ENCODE measurements at places on chromosomes 13 and 19.

GRCh38 chr19:34217952-34218817 lies 36.2 kb upstream of the GARRE1 start:
- DNase-seq: peak; percentile 30

DNA sequence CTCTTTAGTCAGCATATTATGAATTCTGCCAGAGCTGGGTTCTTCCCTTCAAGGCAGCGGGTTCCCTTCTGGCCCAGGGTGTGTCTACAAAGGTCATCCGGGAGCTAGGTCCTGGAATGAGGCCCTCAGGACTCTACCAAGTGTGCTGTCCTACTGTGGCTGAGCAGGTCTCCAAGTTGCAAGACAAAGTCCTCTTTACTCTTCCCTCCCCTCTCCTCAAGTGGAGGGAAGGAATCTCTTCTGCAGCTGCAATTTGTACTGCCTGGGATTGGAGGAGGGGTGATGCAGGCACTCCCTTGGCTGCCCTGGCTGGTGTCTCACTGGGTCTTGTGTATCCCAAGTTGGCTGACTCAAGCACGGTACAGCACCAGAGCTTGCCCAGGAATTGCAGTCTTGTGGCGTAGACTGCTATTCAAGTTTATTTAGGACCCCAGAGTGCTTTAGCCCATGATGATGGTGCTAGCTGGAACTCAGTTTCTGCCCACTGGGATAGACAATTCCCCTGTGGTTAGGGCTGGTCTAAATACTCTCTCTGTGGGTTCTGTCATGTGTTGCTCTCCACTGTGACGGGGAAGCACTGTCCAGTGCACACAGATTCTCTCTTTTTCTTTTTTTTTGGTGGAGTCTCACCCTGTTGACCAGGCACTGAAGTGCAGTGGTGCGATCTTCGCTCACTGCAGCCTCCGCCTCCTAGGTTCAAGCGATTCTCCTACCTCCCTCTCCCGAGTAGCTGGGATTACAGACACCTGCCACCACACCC lies 28.5 kb downstream of the RFC3 start:
- DNase-seq: no peak

- DNase-seq: no peak
Measured at GRCh38 chr19:11033763-11034162, 55.5 kb upstream of the LDLR start.

DNA sequence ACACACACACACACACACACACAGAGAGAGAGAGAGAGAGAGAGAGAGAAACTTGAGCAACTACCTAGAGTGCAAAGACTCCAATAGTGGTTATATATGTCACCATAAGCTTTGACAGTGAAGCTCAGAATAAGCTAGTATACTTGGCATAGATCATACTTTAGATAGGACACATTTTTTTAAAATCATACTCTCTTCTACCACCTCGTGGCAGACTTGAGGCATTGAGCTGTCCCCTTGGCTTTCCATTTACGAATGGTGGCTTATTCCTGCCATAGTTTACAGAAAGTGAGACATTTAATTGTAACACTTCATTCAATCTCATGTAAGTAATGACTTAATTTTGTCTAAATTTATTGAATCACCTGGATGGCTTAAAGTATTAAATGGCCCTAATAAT lies 108.2 kb downstream of the EDNRB start:
- no peak for DNase-seq

- no peak for DNase-seq
Measured at GRCh38 chr13:97753942-97754670, 199.4 kb upstream of the IPO5 start.

DNA sequence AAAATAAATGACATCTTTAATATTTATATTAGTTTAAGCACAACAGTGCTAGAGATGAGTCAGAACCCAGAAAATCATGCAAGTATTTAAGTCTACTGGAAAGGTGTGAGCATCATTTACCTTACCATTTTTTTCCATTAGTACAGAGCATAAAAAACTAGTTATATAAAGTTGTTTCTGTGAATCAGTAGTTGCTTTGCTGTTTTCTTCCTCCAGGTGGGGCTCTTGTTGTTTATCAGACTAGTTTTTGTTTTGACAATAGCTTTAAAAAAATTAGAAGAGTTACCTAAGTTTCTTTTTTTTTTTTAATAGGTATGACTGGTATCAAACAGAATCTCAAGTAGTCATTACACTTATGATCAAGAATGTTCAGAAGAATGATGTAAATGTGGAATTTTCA lies 12.7 kb downstream of the SUGT1 start:
- DNase-seq: no peak

DNA sequence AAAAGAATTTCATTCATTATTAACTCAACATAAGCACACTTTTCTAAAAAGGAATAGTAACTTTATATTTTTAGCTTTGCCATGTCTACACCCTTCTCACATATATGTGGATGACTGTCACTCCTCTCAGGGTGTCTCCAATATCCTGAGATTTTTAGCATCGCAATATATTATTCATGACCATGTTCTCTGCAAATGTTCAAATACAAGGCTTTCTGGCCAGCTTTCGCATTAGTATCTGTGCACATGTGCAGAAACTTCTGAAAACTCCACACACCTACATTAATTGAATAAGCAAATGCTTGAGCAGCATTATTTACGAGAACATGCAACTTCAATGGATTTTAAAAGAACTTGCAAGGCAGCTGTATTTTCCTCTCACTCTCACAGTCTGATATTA lies 334.8 kb downstream of the PCDH9 start:
- DNase-seq: no peak

- no peak for DNase-seq
Measured at GRCh38 chr19:55257461-55258420, 1.1 kb downstream of the PPP6R1 start.

DNA sequence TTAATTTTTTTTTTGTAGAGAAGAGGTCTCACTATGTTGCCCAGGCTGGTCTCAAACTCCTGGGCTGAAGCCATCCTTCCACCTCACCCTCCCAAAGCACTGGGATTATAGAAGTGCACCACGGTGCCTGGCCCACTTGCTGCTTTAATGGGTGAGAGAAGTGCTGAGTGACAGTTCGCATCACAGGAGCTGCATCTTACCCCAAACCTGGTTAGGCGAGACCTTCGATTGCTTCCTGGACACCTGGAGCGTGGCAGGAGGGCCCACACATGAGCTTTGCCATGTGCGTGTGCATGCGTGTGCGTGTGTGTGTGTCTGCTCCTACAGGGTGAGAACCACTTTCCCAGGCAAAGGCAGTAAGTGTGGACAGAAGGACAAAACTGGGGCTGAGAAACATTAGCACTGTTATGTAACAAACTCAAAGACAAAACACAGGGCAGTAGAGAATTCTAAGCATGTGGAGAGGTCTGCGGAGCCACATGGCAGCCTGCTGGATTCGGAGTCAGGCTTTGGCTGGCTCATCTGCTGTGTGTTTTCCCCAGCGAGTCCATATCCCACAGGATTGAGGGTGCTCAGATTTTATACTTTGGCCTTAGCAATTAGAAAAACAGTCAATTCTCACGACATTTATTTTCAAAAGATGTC lies 11.7 kb upstream of the MTIF3 start:
- DNase-seq: no peak

GRCh38 chr13:102197193-102197592 lies 204.7 kb downstream of the FGF14 start:
- no peak for DNase-seq

GRCh38 chr13:87878706-87879105 lies 207.5 kb downstream of the SLITRK5 start:
- no peak for DNase-seq

GRCh38 chr19:39265321-39265916 lies 2.8 kb upstream of the IFNL2 start:
- DNase-seq: no peak

DNA sequence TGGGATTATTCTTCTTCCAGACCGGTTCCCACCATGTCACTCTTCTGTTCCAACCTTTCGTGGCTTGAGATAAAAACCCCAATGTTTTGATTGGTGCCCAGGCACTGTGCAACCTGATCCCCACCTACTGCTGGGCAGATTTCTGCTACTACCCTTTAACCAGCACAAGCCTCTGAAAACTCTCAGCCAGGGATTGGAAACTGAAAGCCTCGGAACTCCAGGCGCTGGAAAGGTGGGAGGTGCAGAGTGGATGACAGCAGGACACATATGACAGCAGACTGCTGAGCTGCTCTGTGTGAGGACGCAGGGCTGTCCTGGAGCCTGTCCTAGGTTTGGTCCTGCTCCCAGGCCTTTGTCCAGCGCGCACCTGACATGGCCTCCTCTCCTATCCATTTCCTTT lies 68.5 kb upstream of the GTF3A start:
- no peak for DNase-seq

DNA sequence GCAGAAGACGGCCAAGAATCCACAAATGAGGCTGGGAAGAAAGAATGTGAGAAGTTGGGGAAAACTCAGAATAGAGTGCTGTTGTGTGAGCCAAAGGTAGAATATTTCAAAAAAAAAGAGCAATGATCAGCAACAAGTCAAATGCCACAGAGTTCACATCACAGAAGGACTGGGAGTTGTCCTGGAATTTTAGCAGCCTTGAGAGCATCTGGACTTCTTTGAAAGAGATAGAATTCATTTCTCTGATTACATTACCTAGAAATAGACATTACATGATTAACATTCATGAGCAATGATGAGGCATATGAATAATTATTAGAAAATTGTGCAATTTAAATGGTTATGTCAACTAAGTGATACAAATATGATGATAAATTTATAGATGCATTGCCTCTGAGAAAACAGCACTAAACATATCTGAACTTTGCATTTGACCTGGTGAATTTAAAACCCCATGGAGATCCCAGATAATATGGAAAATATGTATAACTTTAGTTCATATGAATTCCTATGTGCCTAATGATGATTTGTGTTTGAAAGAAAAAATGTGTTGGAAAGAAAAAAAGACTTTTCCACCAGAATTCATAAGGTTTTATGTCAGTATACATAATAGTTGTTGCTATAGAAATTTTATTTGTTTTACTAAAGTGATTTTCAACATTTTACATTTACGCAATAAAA lies 186.2 kb downstream of the POSTN start:
- DNase-seq: no peak

- DNase-seq: no peak
Measured at GRCh38 chr19:14505488-14506239, 9.7 kb upstream of the GIPC1 start.

- no peak for DNase-seq
Measured at GRCh38 chr13:79869326-79869725, 388.4 kb downstream of the NDFIP2 start.

GRCh38 chr19:799076-799881 lies 2.0 kb downstream of the PTBP1 start:
- no peak for DNase-seq

- DNase-seq: no peak
Measured at GRCh38 chr13:101916108-101916774, 463.8 kb downstream of the ITGBL1 start.

GRCh38 chr13:62119739-62120700 lies 704.4 kb upstream of the PCDH20 start:
- DNase-seq: no peak

DNA sequence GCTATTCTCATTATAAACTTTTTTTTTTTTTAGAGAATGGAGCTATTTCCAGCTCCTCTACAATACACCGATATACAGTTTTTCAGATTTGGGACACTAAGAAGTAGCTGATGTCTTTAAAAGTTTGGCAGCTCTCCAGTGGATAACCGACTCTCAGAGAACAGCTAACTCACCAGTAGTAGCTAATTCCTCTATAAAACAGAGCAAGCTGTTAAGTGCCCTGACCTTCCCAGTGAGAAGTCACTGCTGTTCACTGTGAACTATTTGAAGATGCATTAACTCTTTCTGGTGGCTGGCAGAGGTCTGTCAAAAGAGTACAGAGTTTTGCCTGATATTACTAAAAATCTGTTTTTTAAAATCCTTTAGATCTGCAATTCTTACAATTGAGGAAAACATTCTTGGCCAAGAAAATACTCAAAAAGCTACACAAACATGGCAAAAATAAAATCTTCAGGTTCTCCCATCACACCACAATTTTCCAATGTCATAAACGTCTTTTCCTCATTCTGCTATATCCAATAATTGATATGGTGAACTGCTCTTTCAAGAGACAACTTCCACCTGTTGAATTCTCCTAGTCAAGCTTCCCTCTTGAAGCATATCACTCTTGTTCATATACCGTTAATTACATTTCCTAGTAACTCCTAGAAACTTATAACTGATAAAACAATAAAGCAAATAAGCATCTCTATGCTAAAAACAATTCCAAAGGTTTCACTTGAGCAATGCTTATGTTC lies 44.2 kb downstream of the TBC1D4 start:
- DNase-seq: no peak

GRCh38 chr13:65036999-65037398 lies 2193.1 kb downstream of the PCDH9 start:
- no peak for DNase-seq

GRCh38 chr19:50427997-50428425 lies 4.7 kb upstream of the MYBPC2 start:
- no peak for DNase-seq

GRCh38 chr19:35318679-35319448 lies 10.1 kb upstream of the CD22 start:
- no peak for DNase-seq

- DNase-seq: no peak
Measured at GRCh38 chr19:33504058-33504444, 17.5 kb downstream of the PEPD start.

GRCh38 chr19:34979819-34980640 lies 16.0 kb upstream of the ZNF792 start:
- no peak for DNase-seq

- DNase-seq: no peak
Measured at GRCh38 chr13:71457645-71458044, 409.4 kb downstream of the DACH1 start.

DNA sequence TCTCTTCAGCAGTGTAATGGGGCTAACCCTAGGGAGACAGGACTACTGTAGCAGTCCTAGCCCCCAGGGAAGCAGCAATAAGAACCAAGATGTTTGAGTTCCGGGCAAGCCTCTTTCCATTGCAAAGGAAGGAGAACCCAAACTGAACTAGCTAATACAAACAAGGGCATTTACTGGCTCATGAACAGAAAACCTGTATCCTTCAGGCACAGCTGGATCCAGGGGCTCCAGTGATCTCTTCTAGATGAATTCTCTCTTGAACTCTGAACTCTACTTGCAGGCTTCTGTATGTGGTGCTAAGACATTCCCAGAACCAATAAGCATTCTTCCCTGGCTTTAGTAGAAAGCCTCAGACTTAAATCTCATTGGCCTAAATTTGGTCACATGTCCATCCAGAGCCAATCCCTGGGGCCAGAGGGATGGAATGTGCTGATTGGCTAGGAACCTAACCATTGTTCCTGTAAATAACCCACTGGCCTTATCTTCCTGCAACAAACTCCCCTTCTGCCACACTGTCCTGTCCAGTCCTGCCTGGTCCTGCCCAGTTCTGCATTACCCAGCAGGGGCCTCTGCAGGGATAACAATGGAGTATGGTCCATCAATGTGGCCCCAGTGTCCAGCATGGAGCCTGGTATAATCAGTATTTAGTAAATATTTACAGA lies 3.9 kb upstream of the PODNL1 start:
- no peak for DNase-seq

GRCh38 chr19:20503476-20503875 lies 62.1 kb downstream of the ZNF737 start:
- DNase-seq: no peak

- no peak for DNase-seq
Measured at GRCh38 chr19:45876161-45876410, 9.9 kb downstream of the IRF2BP1 start.

GRCh38 chr13:59865398-59865797 lies 298.3 kb downstream of the DIAPH3 start:
- DNase-seq: no peak
